NCI-H345 (cell line): ENCODE measurements at places on chromosomes 16 and 17.

DNA sequence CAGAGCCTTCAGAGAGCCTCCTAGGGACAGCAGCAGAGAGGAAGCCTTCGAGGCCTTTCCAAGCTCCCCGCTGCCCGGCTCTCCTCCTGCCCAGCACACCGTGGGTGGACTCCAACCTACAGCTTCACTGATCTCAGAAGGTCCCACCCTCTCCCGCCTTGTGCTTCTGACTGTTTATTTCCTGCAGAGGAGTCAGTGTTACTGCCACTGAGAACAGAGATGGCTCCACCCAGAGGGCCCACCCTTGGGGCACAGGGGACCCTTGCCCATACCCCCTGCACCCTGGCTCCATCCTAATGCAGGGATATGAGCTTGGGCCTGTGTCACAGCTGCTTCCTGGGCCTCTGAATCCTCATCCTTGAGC is 52.8 kb upstream of the TOB1 start:
- no peak for DNase-seq

- DNase-seq, result no peak
Measured at GRCh38 chr17:43224146-43224705, 4.2 kb downstream of the CCDC200 start.

GRCh38 chr16:9802160-9802559 is 380.1 kb downstream of the GRIN2A start:
- no peak for DNase-seq

DNA sequence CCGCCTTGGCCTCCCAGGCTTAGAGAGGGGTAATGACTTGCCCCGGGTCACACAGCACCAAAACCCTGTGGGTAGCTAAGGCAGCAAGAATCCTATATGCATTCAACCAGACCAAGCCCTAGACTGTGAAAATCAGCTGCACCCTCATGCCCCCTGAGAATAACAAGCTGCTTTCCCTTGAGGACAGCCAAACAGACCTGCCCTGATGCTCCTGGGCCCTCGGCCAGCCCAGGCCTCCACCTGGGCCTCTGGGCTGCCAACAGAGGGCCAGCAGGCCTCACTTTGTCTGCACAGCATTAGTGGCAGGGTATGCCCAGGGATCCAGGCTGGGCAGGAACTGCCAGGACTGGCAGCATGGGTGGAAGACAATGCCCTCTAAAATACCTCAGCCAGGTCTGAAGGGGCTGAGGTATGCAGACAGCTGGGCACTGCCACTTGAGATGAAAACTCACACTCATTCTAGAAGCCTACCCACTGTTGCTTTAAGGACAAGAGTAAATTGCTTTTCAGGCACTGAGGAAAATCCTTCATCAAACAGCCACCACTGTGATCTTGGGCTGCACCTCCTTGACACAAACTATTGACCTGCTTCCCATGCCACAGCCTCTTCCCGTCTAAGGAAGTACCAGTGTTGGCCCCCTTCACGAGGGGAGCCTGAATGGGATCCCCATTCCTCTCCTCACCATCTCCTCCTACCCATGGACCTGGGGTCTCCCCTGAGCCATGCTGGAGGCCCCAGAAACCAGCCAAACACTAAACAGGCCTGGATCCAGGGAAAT is 8.8 kb downstream of the ST3GAL2 start:
- no peak for DNase-seq

DNA sequence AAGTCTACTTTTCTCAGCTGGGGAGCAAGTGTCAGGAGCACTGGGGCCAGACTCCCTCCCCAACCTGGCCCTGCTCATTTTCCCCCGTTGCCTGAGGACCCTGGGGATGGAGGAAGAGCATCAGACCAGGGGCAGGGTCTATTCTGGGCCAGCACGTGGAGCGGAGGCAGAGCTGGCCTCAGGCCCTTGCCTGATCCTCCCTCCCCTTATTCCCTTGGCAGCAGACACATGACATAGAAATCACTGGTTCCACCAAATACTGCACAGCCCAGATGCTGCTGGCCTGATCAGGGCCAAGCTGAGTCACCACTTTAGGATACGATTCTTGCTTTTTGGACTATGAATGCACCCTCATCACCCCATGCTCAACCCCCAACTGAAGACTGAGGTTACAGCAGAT is 15.8 kb upstream of the AGRP start:
- no peak for DNase-seq

DNA sequence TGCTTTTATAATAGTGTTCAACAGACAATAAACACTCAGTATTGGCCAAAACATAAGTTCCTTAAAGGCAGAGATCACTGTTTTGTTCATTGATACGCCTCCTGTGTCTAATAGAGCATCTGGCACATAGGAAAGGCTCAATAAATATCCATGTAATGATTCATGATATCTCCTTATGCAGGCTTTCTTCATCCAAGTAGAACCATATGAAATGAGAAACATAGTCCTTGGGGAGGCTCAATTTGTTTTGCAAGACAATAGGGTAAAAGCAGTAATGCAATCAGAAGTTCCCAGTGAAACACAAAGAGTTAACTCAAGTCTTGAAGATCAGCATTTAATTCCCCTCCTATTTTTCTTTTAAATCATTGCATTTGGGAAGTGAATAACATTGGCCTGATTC is 16.4 kb downstream of the CDH8 start:
- no peak for DNase-seq

- DNase-seq, result no peak
Measured at GRCh38 chr17:70987867-70988340, 818.6 kb downstream of the KCNJ2 start.

DNA sequence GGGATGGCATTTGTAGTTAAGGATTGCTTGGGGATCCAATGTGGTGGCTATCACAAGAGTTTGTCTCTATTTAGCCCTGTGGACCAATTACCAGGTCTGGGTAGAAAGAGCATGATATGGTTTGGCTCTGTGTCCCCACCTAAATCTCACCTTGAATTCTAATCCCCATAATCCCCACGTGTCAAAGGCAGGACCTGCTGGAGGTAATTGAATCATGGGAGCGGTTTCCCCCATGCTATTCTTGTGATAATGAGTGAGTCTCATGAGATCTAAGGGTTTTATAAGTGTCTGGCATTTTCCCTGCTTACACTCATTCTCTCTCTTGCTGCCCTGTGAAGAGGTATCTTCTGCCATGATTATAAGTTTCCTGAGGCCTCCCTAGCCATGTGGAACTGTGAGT is 86.4 kb upstream of the HS3ST4 start:
- no peak for DNase-seq

GRCh38 chr17:67990909-67991308 is 5.4 kb downstream of the C17orf58 start:
- no peak for DNase-seq

DNA sequence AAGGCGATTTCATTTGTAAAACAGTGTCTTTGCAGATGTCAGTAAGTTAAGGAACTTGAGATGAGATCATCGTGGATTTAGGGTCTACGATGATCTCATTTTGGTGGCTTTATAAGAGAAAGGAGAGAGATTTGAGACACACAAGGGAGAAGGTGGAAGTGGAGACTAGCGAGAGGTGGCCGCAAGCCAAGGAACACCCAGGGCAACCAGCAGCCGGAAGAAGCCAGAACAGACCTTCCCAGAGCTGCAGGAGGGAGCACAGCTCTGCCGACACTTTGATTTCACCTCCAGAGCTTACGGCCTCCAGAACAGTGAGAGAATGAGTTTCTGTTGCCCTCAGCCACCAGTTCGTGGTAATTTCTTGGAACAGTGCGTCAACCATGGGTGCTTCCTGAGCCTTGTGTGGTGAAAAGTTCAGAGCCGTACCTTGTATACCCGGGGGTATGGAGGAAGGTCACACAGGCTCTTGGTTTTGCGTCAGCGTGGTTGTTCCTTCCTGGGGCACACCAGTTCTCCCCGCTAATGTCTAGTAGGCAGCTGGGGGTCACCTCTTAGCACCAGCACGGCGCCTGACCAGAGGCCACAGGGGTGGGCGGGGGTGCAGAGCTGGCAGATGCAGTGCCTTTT is 12.9 kb upstream of the SEC14L1 start:
- no peak for DNase-seq

DNA sequence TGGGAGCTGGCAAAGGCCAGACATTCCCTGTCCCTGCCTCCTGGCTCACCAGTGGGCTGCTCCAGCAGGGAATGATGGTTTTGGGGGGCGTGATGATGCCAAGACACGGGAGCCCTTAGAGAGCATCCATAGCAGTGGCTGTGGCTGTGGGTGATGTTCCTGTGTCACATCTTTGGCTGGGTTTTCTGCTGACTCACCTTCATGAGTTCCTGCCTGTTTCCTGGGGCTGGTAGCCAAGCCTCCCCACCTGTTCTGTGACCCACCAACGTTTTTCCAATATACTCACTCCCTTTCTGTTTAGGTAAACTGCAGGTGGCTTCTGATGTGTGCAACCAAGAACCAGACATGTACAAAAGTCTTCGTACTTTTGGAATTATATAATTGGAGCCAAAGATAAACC is 16.5 kb upstream of the NF1 start:
- DNase-seq, result no peak

DNA sequence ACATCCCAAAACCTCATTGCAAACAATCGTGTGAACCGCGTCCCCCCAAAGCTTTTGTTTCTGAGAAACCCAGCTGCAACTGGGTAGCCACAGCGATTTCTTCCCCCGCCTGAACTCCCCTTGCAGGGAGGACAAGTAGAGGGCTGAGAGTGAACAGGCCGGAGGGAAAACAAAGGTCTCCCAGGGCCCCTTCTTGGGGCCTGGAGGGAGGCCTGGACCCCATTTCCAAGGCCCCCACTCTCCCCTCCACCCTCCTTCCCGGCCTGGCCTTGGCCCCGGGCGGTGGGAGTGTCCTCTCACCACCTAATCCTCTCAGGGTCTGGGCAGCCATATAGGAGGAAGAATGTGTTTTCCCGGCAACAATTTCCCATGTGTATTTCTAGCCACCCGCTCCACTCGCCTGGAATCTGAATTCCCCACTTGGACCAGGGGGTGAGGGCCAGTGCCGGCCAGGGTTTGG is 2.6 kb downstream of the GLIS2 start:
- DNase-seq, result no peak

DNA sequence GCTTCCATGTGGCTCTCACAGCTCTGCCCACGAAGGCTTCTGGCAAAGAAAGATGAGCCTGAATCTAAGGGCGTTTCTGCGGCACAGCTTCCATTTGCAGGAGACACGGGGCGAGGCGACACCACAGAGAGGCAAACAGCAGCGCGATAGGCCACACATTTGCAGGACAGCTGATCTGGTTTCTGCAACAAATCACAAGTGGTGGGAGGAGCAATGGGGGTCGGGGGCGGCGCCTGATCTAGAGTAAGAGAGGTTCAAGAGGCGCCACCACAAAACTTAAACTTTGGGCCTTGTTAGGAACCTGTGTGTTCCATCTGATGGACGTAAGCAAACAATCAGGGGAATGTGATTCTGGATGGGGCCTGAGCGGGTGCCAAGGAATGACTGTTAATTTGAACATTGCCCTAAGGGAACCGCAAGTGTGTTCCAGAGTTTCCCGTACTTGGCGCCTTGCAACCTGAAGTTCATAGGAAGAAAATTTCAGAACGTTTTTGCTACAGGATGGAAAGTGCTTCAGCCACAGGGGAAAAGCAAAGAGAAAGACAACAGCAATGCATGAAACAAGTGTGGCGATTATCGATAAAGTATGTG is 18.9 kb upstream of the ENPP7 start:
- DNase-seq, result no peak

DNA sequence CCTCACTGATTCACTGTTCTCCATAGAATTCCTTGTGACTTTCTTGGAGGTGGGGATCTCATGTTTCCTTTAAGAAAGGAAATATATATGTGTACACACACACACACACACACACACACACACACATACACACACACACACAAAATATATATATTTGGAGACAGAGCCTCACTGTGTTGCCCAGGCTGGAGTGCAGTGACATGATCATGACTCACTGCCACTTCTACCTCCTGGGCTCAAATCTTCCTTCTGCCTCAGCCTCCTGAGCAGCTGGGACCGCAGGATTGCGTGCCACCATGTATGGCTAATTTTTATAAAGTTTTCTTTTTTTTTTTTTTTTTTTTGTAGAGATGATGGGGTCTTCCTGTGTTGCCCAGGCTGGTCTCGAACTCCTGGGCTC is 45.9 kb downstream of the CDH13 start:
- no peak for DNase-seq

DNA sequence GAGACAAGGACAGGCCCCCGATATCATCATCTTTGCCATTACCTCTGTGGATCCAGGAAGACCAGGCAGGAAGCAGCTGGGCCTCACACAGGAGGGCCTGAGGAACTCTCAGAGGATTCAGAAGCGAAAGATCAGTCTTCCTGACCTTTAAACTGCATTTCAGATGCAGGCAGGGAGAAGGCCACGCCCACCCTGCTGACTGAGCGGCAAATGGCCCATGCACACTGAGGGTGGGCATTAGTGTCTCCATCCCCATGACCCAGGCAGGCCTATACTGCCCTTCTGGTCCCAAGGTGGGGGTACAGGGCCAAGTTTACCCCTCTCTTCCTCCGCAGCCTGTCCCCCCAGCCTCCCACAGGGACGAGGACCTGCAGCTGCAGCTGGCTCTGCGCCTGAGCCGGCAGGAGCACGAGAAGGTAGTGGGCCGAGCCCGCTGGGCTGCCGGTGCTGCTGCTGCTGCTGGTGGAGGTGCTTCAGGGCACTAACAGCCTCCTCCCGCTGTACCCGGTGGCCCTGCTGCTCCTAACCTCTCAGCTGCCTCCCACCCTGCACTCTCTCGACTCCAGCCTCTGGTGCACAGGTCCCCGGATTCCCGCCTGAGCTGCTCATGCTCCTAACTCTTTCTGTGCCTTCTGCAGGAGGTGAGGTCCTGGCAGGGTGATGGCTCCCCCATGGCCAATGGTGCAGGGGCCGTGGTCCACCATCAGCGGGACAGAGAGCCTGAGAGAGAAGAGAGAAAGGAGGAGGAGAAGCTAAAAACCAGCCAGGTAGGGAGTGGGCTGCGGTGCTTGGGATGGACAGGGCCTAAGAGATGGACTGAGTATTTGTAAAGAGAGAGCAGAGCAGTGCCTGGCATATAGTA is 6.2 kb downstream of the EPN3 start:
- DNase-seq, result no peak

DNA sequence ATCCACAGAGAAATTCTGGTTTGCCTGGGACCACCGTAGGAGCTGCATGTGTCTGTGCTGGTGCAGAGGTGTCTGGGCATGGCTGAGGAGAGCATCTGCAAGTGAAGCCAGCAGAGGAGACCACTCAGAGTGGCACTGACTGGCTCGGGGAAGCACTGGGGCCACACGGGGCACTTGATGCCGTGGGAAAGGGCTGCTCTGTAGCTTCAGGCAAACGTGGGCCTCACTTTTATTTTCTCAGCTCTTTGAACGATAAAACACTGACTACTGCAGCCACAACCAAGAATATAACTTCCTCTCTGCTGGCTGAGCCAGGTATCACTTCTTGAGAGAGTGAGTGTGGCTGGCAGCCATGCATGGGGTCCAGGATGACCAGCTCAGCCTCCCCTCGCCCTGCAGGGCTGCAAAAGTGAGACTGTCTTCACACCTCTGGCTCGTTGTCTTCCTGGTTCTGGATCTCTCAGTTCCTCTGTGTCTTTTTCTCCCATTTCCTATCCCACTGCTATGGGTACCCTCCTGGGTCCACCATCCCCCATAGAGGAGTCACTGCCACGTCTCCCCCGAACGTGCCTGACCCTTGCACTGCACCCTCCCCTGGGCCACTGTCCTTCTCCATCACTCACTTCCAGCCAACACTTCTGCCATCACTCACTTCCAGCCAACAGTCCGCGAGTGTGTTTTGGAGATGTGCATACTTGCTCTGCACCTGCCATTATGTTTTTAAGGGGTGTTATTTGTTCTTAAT is 201.4 kb upstream of the CHMP6 start:
- DNase-seq, result no peak

GRCh38 chr17:68089881-68090280 is 54.3 kb downstream of the KPNA2 start:
- DNase-seq, result peak; percentile 32

- peak; percentile 84 for DNase-seq
Measured at GRCh38 chr17:62965686-62966425, at the start of gene TANC2. TANC2 (plus strand) TSS chr17:62966235; CDS start chr17:63009560, 43,325 bp downstream.

GRCh38 chr16:85798901-85799496 is 345 bp downstream of the EMC8 start:
- peak; percentile 2 for DNase-seq
